Brain microvascular endothelial cell (primary cell): ENCODE measurements at places on chromosomes 1 and 21.

GRCh38 chr1:180265201-180265600, 35.1 kb downstream of the LHX4 start:
- no peak for DNase-seq

GRCh38 chr21:17391811-17392340, 121.0 kb upstream of the CXADR start:
- DNase-seq: no peak

DNA sequence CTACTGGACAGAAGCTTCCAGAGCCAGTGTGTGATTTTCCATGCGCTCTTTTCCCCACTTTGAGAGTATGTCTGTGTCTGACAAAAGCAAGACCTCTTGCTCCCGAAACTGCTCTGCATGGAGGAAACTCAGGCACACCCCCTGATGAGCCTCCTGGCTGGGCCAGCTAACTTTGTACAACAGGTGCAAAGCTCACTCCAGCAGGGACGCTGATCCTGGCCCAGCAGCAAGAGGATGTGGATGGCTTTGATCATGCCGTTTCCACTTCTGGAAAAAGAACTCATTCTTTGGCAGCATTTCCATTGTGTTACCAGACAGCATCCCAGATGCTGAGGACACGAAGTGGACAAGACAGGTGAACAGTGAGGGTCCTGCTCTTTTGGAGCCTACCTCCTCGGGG, 103.1 kb downstream of the TLR5 start:
- no peak for DNase-seq

- no peak for DNase-seq
Observed at GRCh38 chr1:229408458-229409037, 25.3 kb downstream of the ACTA1 start.

GRCh38 chr1:167416506-167416905, 101.8 kb downstream of the CD247 start:
- no peak for DNase-seq

DNA sequence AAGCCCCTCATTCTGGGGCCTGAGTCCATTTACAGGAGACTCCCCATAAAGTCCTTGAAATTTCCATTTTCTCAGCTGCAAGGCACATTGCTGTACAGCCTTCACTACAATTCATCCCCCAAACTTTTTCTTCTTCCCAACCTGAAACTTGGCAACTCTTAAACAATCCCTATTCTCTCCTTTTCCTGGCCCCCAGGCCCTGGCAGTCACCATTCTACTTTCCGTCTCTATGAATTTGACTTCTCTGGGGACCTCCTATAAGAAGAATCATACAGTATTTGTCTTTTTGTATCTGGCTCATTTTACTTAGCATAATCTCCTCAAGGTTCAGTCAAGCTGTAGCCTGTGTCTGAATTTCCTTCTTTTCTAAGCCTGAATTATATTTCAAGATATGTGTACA, 332.9 kb downstream of the PCP4 start:
- no peak for DNase-seq

GRCh38 chr1:47186267-47187185, 3.3 kb downstream of the PDZK1IP1 start:
- DNase-seq: no peak

DNA sequence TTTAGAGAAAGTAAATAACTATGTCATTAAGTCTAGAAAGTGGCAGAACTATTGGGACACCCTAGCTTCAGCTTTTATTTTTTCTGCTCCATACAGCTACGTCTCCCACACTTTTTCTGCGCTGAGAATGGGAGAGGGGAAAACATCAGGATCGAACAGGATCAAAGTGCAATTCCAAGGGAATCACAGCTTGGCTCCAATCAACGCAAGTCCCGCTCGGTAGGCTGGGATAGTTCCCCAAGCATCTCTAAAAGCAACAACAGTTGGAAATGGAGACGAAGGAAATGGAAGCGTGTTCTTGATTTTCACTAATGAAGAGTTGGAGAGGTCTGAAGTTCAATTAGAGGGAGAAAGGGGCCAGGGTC, 536 bp downstream of the HMGCL start:
- DNase-seq: no peak

DNA sequence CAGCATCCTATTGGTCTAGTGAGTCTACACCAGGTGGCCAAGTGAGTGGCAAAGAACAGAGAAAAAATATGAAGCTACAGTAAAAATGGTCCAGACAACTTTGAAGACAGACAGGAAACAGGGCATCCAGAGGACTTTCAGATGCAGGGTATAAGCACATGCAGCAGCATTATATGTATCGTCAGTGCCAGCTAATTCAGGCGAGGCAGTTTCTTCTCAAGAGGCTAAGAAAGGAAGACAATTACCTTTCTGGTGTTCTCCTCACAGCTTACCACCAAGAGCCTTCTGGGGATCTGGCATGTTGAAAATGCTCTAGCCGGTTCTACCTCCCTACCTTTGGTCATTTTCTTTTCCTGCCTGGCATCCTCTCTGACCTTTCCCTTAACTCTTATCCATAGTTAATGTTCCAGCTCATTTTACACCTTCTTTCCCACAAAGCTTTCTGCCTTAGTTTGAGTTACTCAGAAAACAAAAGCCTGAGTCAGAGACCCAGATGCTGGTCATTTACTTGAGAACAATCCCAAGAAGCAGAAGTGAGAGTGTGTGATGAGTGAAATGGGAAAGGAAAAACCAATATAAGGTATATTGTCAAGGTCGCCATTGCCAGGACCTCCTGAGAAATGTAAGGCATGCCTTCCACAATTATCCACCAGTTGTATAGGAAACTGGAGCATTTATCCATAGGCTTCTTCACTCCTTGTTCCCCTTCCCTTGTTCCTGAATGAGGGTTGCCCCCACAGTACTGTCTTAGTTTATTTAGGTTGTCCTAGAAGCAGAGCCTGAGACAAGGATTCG, 444.1 kb downstream of the PLPP3 start:
- DNase-seq: no peak

DNA sequence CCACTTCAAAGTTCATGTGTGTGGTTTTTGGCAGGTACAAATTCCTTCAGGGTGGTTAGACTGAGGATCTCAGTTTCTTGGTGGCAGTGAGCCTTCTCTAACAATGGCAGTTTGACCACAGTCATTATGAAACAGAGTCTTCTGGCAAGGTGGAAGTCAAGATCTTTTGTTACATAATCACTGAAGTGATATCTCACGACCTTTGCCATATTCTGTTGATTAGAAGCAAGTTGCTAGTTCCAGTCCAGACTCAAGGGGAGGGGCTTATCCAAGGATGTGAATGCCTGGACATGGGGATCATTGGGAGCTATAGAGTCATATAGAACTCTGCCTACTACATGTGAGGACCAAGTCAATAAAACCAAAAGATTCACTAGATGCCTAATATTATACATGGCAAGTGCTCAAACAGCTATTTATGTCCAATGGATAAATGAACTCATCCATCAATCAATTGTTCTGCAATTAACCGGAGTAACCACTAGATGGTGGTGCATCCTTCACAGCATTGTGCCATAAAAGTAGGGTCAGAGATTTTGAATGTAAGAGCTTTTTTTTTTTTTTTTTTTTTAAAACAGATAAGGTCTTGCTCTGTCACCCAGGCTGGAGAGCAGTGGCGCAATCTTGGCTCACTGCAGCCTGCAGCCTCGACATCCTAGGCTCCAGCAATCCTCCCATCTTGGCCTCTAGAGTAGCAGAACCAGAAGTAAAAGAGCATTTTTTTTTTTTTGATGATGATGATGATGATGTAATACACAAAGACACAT, 131.9 kb downstream of the CRB1 start:
- peak; percentile 68 for DNase-seq
